ENCODE measurements at places on chromosomes 5 and 9.

DNA sequence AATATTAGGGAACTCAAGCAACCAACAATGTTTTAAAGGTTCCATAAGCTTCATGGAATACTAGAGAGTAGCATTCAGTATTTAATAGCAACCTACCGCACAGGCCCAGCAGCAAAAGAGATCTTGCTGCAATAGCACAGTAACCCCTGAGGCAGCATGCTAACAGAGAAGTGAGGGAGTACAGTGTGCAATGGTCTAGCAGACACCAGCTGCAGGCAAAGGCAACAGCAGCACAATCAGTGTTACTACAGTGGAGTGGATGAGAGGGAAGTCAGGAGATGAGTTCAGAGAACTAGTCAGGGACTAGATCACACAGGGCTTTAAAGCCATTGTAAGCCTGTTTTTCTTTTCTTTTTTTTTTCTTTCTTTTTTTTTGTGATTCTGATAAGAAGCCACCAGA, 2.8 kb downstream of the TICAM2 start:
- DNase-seq: no peak

DNA sequence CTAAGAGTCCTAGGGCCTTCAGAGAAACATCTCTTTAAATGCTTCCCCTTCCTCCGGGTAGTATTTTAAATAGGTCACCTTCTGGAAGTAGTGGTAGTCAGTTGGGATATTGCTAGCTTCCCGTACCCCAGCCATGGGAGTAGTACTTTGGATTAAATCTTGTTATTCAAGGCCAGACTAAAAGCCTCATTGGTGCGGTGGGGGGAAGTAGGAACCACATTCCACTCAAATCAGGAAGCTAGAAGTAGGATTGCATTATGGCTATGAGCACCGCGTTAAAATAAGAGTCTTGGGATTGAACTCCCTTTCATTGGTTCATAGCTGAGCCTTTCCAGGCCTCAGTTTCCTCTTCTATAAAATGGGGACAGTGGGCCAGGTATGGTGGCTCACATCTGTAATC, 6.7 kb downstream of the KCNIP1 start:
- DNase-seq: no peak

DNA sequence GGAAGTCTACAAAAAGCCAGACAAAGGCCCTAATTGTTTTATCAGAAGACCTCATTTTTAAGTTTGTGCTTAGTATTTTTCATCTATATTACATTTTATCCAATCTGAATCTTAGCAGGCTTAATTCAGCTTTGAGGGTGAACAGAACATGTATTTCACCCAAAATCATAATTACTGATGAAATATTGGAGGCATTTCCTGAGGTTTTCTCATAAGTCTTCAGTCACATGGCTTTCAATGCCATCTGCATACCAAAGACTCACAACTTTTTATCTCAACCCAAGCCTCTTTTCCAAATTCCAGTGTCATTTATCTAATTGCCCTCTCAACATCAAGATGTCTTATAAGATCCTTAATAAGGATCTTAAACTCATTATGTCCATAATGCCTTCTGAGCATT, 150.8 kb downstream of the TTC39B start:
- no peak for DNase-seq

DNA sequence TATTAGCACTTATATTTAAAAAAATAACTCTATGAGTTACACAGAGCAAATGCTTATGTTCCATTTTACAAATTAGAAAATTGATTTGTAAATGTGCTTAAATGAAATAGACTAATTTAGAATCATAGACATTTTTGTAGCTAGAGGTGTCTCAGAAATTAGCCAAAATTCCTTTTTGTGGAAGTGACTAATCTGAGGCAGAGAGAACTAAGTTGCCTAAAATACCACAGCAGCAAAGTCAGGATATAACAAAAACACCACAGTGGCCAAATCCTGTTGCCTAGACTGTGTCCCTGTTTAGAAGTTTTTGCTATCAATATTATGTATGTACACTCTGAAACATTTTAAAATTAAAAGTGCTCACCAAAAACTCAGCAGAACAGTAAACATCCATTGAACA, 18.7 kb downstream of the ADAMTSL1 start:
- no peak for DNase-seq

GRCh38 chr5:171162596-171162995, 146.5 kb upstream of the TLX3 start:
- no peak for DNase-seq

DNA sequence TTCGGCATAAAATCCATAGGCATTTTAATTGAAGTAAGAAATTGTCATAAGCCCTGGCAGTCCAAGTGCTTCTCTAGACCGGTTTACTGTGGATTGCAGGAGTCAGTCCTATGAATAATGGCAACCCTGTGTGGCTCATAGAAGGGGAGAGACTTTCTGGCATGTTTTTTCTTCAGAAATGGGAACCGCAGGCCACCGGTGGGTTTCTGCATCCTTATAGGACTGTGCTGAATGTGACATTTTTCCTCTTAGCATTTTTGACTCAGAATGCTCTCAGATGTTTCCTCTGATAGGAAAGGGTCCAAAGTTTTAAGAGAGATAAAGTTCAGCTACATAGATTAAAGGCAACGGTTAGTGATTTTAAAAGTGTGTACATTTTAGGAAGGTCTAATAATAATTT, 6.3 kb downstream of the DAPK1 start:
- DNase-seq: no peak

- no peak for DNase-seq
Observed at GRCh38 chr5:163276466-163276865, 160.9 kb upstream of the CCNG1 start.

DNA sequence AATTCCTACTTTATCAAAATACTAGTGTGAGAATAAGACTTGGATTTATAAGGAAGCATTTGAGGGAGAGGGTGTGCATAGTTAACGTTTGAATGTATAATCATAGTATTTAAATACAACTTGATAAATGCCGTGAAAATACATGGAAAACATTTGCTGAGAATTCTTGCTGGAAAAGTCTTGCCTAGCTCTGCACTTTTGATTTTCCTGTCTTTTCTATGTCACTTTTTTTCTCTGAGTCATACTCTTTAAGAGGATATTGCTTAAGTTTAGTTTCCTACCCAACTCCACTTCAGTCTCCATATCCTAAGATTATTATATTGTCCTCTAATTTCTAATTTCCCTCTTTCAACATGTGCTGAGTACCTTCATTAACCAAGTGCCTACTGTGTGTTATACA, 616.6 kb upstream of the SEMA6A start:
- DNase-seq: no peak

DNA sequence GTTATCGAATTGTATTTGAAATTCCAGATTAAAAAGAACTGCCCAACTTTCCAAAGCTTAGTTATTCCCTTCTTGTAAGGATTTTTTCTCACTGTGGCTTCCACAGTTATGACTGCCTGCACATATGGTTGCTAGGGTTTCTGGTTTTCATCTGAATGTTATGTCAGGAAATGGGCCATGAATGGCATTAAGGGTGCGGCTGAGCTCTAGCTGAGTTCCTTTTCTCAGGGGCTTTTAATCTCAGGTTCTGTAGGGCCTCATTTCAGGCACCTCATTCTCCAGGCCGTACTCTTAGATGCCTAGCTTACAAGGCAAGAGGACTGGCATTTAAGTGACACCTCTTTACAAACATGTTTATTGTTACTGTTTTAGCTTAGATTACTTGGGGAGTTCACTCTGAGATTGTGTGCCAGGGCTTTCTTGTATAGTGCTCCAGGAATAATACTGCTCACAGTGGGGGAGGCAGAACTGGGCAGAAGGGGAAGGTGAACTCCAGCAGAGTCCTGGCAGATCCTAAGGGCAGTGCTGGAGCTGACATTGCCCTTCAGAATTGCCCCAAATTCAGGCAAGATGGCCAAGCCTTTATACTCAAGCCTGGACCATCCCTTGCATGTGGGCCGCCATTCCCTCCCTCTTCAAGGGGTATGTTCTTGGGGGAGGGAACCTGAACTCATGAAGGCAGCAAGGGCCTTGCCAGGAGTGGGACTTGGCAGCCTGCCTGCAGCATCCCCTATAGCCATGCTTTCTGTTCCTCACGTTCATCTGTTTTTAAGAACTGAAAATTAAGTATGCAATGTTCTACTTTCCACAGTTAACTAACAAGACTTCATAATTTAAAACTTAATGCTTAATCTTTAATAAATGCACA, 111.5 kb downstream of the KDM4C start:
- DNase-seq: no peak

Data from stimulated activated CD8-positive, alpha-beta memory T cell treated with anti-CD3 and anti-CD28 coated beads, Interleukin-4, amount 100 ng/mL, for 4 hours (primary cell).